Spinal cord (tissue), 10 donors: ENCODE measurements at places on chromosomes 13 and 19. TPM values are rescaled to one million over a fixed set of nuclear protein-coding genes. Genes with fewer than 3 reads are reported as not detected.

IL11 gene
- 1.5 TPM for polyA plus RNA-seq

PRKCSH gene
- 290 TPM for polyA plus RNA-seq

KLK3 gene
- polyA plus RNA-seq: not detected

DPF1 gene
- polyA plus RNA-seq: 65.5 TPM

PPM1N gene
- 1.8 TPM for polyA plus RNA-seq

- no peaks in the 10 kb centered on the region for H3K36me3 ChIP-seq
- no peak overlapping the region for H3K4me3 ChIP-seq
- no peaks in the 10 kb centered on the region for H3K27me3 ChIP-seq
- DNase-seq: no peak
- H3K4me1 ChIP-seq: no peaks in the 10 kb centered on the region
- H3K27ac ChIP-seq: no peak overlapping the region
Measured at GRCh38 chr13:71644579-71644978, 222.4 kb downstream of the DACH1 start.

DNA sequence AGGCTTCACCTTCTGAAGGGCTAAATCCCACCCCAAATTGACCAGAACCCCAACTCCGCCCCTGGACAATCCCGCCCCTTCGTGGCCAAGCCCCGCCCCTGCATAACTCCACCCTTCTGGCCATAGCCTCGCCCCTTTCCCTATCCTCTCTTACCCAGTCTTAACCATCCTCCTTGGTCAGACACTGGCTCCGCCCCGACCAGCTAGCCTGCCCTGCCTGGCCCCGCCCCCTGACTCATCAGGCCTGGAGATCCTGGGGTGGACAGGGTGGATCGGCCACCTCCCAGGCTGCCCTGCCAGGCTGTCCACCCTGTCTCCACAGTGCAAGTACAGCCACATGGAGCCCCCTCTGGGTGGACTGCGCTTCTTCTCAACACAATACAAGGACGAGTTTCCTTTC, 8.0 kb upstream of the ZNF358 start:
- H3K27me3 ChIP-seq: no peaks in the 10 kb centered on the region
- peaks cover 10% of the 10 kb centered on the region for H3K4me1 ChIP-seq
- no peak overlapping the region for H3K27ac ChIP-seq
- H3K36me3 ChIP-seq: no peaks in the 10 kb centered on the region
- H3K4me3 ChIP-seq: no peak overlapping the region

DNA sequence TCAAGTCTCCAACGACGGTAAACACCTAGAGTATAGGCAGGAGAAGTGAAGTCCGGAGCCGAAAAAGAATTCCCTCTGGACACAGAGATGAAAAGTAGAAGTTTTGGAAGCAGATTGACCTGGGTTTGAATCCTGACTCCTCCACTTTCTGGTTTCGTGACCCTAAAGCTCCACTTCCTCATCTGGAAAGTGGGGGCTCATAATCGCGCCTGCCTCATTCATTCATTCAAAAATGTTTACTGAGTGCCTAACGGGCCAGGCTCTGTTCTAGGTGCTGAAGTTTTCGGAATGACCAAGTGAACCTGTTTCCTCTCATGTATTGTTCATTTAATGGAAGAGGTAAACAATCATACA, 7.1 kb upstream of the EML2 start:
- H3K27ac ChIP-seq: no peak overlapping the region
- peak overlapping the region; percentile 45 for H3K4me3 ChIP-seq
- H3K36me3 ChIP-seq: peaks cover 10% of the 10 kb centered on the region
- peaks cover 2% of the 10 kb centered on the region for H3K27me3 ChIP-seq
- no peak for DNase-seq

DNA sequence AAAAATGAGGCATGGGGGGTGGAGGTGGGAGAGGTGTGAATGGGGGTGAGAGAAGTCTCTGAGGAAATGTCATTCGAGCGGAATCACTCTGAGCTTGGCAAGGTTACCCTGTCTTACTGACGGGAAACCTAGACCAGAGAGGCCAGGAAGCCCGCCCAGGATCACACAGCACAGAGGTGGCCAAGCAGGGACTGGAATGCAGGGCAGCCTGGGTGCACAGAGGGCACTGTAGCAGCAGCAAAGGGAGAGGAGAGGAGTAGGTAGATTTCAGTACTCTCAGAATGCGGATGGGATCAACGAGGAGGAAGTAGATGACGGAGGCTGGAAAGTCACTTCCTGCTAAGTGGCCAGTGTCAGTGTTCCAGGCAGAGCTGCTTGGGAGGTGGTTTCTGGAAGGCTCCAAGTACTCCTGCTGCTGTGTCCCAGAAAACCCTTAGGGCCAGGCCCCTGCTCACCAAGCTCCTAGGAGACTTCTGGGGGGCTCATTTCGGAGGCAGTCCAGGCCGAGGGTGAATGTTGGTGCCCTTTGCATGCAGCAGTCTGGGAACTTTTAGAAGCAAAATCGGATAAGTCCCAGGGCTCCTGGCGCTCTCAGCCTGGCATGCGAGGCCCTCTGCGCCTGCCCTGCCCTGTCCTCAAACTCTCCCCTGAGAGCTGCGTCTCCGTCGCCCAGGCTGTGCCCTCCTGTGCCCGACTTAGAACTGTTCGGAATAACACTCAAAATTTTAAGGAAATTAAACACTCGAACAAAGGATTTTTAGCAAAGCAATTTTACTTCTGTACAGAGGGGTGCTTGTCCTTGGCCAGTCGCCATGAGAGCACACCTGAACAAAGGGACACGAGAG, 33.5 kb downstream of the DNM2 start:
- no peaks in the 10 kb centered on the region for H3K27me3 ChIP-seq
- peaks cover 48% of the 10 kb centered on the region for H3K4me1 ChIP-seq
- H3K36me3 ChIP-seq: peaks cover 20% of the 10 kb centered on the region
- no peak for DNase-seq
- H3K4me3 ChIP-seq: no peak overlapping the region
- no peak overlapping the region for H3K27ac ChIP-seq

- H3K27ac ChIP-seq: no peak overlapping the region
- H3K4me1 ChIP-seq: peaks cover 9% of the 10 kb centered on the region
- no peaks in the 10 kb centered on the region for H3K36me3 ChIP-seq
- no peak for DNase-seq
Measured at GRCh38 chr13:43880214-43880855, 631 bp downstream of the LACC1 start.

- no peaks in the 10 kb centered on the region for H3K27me3 ChIP-seq
- H3K4me1 ChIP-seq: no peaks in the 10 kb centered on the region
- no peak overlapping the region for H3K27ac ChIP-seq
- no peak for DNase-seq
- no peak overlapping the region for H3K4me3 ChIP-seq
Measured at GRCh38 chr13:97639236-97639635, 205.3 kb downstream of the RAP2A start.

DNA sequence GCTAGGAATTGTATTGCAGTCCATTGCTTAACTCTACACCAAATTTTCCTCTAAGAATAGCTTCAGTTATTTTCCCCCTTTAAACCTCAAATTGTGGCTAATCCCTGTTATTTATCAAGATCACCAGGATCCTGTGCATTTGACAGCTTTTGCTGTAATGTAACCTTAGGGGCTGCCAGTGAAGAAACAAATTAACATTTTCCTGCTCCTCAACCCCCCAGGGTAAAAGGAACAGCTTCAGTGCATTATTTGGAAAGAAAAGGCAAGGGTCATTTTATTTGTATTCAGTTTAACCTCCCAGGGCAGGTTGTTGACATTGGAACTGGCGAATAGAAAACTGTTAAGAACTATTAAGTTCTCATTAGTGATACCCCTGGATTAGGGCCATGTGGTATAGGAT, 57.0 kb downstream of the PCDH20 start:
- H3K4me1 ChIP-seq: no peaks in the 10 kb centered on the region
- H3K36me3 ChIP-seq: no peaks in the 10 kb centered on the region
- DNase-seq: no peak
- no peak overlapping the region for H3K4me3 ChIP-seq
- no peaks in the 10 kb centered on the region for H3K27me3 ChIP-seq

GRCh38 chr19:28023064-28023463, 1189.9 kb downstream of the UQCRFS1 start:
- no peaks in the 10 kb centered on the region for H3K4me1 ChIP-seq
- no peaks in the 10 kb centered on the region for H3K27me3 ChIP-seq
- no peaks in the 10 kb centered on the region for H3K36me3 ChIP-seq
- H3K27ac ChIP-seq: no peak overlapping the region
- no peak for DNase-seq
